Spinal cord (tissue), 10 donors: ENCODE measurements at places on chromosomes 2 and 18.
A peak's percentile ranks its signal among the peaks of the same experiment; 100 is the strongest.

DNA sequence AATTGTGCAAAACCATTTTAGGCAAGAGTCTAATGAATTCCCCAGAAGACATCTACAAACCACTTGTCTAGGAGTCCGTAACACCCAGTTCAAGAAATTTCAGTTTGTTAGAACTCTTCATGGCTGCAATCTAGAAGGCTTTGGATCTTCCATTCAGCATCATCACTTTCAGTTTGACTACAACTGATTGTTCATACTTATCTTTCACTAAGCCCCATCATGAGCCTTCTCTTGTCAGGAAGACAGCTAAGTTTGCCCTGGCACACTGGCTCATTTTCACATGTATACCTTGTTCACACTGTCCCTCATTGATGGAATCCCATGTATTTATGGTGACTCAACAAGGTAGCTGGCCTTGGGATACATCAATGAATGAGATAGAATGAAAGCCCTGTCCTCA lies 898.4 kb upstream of the CELF4 start:
- DNase-seq = no peak

DNA sequence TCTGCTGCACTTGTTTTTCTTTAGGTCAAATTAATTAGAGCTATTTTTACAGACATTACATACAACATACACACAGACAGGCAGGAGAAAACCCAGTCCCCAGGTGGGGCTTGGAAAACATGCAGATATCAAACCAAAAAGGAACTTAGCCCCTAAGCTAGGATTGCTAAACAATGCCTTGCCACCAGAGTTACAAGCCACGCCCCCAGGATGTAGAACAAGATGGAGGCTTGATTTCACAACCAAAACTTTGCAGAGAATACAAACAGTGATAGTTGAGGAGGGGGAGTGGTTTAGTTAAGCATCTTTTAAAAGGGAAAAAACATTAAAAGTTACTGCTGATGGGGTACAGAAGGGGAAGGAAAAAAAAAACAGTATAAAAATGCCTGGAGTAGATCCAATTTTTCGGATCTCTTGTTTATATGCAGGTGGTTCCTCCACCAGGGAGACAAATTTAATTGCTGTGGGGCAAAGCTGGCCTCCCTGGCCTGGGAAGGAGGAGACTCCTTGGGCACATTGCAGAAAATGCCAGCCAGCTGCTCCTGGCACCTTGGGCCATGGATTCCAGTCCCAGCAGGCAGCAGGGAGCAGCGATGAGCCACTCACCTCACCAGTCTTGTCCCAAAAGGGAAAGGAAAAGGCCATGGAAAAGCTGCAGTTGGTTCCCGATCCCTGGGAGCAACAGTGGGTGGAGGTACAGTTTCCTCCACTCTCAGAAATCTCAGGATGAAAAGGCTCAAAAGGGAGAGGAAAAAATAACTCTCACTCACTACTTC lies 348.4 kb upstream of the REG3G start:
- DNase-seq = no peak

DNA sequence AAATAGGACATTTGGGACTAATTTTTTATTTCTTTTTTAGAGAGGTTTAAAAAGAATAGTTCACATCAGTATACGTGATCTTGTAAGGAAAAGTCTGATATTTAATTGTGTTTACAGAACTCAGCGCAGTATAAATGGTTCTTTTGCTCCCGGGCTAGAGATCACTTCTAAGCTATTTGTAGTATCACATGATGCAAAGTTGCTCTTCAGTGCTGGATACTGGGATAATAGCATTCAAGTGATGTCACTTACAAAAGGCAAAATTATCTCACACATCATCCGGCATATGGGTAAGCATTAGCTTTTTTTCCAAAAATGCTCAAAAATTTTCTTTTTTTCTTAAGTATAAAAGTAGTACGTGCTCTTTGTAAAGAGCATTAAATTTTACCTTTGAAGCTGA lies 37.4 kb upstream of the CYP20A1 start:
- no peak for DNase-seq

GRCh38 chr2:32746669-32747068 lies 118.8 kb downstream of the TTC27 start:
- no peak for DNase-seq

- no peak for DNase-seq
These were observed 653.0 kb downstream of the CNTNAP5 start for GRCh38 chr2:124678043-124678442.

GRCh38 chr18:28494151-28494550 lies 317.2 kb upstream of the CDH2 start:
- no peak for DNase-seq

DNA sequence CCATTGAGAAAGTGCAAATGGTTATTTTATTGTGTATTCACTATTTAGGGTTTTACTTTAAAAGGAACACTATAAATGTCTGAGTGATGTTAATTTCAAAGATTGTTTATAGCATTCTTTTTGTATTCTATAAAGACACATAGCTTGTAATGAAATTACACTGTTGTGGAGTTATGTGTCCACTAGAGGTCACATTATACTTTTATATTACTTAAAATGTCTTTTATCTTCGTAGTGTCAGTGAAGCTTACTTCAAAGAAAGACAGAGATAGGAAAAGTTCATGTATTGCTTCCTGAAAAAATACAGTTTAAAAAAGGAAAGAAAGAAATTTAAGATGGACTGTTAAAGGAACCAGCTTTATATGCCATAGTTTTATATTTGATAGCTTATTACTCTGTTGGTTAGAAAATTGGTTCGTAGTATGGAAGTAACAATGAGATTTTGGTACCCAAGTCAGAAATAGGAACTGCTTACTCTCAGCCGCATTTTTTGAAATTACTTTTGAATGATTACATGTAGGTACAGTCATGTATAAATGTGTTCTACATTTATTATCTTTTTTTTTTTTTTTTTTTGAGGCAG lies 20.5 kb downstream of the APLF start:
- DNase-seq = no peak

DNA sequence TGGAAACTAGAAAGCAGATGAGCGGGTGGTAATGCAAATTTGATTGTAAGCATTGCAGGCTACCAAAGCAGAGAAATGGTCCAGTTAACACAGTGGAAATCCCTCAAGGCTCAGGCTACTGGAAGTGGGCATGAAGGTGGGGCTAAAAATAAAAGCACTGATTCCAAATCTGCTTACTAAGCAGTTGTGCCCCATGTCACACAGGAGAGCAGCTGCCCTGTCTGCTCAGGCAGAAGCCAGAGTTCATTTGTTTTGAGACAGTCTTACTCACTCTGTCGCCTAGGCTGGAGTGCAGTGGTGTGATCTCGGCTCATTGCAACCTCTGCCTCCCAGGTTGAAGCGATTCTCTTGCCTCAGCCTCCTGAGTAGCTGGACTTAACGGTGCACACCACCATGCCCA lies 42.5 kb upstream of the TSPYL6 start:
- no peak for DNase-seq

DNA sequence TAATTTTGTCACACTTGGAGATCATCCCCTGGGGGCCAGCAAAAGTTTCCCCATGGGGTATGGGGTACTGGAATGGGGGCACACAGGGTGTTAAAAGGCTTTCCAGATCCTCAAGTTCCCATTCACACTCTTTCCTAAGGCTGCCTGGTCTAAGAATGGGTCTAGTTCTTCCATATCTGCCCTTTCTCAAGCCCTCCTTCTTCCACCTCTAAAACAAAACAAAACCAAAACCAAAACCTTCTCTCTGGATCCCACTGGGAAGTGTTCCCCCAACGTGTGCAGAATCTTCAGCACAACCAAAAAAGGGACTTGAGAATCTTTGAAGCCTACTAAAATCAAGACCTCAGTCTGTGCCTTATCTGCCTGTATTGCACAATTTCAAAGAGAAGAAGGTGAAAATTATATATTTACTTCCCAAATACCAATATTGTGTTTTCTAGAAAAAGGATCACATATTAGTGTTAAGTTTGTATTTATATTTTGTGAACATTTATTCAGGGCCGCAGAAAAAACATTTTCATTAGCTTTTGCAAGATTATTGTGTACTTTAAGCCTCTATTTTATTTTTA lies 207.2 kb upstream of the TCF4 start:
- DNase-seq = no peak

GRCh38 chr2:195608768-195609454 lies 48.1 kb upstream of the SLC39A10 start:
- DNase-seq = no peak

DNA sequence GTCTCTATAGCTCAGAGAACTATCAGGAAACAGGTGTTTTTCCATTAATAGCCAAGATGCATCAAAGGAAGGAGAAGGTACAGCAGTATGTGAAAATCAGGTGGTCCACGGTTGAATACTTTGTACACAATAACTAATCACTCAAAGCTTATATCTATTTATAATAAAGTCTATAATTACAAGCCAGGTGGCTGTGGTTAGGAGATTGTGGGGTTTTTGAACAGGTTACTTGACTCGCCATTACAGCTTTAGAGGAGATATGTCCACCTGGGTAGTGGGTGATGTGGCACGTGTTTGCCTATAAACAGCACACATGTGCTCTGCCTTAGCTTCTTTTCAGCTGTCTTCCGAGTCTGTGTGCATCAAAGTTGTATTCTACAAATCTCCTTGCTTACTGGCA lies 892.2 kb upstream of the ZEB2 start:
- no peak for DNase-seq

- DNase-seq = no peak
These were observed 23.9 kb downstream of the PTPRM start for GRCh38 chr18:7590826-7591560.

GRCh38 chr2:3692375-3692774 lies 11.0 kb upstream of the DCDC2C start:
- no peak for DNase-seq

DNA sequence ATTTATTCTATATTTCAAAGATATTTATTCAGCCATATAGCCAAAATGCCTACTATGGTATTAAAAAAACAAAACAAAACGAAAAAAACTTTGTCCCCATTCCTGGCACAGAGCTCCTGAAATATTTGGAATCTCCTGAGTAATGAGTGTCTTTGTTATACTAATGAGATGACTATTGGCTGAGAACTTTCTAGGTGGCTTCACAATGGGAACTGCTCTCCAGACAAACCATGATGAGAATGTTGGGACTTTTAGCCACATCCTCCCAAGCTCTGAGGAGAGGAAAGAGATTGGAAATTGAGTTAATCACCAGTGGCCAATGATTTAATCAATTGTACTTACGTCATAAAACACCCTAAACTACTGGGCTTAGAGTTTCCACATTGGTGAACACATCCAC lies 631.8 kb upstream of the SETBP1 start:
- DNase-seq = no peak

DNA sequence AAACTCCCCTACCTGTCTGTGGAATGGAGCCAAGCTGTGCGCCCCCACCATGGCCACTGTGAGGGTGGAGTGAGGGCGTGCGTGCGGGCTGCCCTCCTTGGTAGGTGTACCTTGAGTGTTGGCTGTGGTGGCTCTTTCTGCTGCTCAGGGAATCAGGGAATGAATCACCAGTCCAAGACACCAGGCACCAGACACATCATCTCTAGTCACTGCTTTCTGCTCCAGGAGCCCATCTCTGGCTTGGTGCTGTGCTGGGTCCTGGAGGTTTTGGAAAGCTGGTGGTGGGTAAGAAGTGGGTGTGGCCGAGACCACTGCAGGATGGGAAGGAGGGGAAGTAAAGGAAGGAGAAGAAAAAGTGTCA lies 209.9 kb downstream of the SEPTIN10 start:
- no peak for DNase-seq

DNA sequence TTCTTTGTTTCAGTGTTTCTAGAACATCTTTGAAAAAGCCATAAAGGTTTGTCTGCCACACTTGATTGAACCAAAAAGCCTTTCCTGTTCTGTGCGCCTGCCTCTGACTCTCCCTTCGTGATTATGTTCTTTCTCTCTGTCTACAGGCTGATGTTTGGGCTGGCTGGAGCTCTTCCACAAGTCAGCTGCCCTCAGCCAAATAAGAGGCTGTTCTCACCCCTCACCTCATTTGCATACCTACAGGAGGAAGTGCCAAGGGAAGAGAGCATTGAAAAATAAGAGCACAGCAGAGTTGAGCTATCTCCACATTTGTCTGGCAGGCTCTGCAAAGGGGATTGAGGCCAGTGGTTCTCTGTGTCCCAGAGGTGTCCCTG lies 15.8 kb downstream of the INPP5D start:
- no peak for DNase-seq

GRCh38 chr2:187842978-187843847 lies 289.0 kb upstream of the TFPI start:
- peak; percentile 36 for DNase-seq

- DNase-seq = no peak
These were observed 100.4 kb downstream of the AFF3 start for GRCh38 chr2:100041946-100042345.

GRCh38 chr2:3806730-3807129 lies 103.4 kb downstream of the DCDC2C start:
- DNase-seq = no peak

GRCh38 chr2:26772064-26773001 lies 8.2 kb downstream of the SLC35F6 start:
- no peak for DNase-seq

DNA sequence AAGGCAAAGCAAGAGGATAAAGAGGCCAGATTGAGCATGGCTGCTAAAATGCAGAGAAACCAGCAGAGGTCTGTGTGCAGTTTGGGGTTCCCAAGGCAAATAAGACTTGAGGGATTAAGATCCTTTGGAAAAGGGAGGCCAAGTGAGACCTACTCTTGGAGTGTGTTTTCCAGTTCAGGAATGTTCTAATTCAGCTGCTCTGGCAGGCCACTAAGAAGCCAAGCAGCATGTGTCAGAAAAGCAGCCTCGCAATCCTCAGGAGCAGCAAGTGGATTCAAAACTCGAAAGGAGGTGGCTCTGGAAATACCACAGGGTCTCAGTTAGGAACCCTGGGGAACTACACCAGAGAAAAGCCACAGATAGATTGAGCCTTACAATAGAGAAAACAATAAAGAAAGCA lies 569.2 kb downstream of the METTL4 start:
- DNase-seq = peak; percentile 29

GRCh38 chr2:74373221-74373676 lies 6.9 kb downstream of the DCTN1 start:
- no peak for DNase-seq

GRCh38 chr2:46874236-46874929 lies 41.2 kb downstream of the MCFD2 start:
- no peak for DNase-seq

DNA sequence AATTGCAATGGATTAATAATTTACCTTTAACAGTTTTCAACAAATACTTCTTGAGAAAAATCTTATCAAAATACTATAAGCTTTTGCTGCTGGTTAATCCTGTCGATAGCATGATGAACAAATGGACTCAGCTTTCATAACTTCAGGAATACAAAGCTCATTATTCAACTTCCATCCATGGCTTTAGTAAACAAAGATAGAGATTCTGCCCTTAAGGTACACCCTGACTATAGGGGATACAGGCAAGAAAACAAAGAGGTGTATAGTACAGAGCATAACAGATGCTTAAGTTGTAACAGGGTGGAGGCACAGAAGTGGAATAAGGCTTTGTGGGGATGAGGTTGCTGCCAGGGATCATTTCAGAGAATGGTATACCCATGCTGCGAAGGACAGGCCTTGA lies 272.5 kb upstream of the STON1 start:
- DNase-seq = no peak

- no peak for DNase-seq
These were observed 61.2 kb upstream of the CABLES1 start for GRCh38 chr18:23073996-23074606.

GRCh38 chr18:63421514-63421913 lies 762 bp downstream of the VPS4B start:
- no peak for DNase-seq
